Hematopoietic multipotent progenitor cell treated with erythropoietin and hydrocortisone succinate and interleukin-3 and kit ligand, for 4 days (in vitro differentiated cells): ENCODE measurements at places on chromosomes 4 and X.
A peak's percentile ranks its signal among the peaks of the same experiment; 100 is the strongest.

- DNase-seq, result no peak
These were observed 12.6 kb downstream of the NEIL3 start for GRCh38 chr4:177322266-177322665.

DNA sequence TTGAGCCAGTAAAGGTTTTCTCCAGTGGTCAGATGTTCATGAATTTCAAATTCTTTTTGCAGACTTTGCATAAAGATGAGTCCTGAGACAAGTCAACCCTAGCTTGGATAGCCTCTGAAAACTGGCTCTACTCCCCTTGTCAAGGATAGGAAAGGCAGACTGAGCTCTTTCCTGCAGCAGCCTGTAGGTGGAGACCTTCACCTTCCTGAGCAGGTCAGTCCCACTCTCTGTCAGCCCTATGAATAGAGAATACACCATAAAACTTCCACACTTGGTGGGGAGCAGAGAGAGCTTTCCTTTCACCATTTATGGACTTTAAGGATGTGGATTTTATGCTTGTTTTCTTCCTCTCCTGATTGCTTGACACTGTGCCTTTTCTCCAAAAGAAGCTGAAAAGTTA is 41.9 kb downstream of the PCDH19 start:
- peak; percentile 21 for DNase-seq

GRCh38 chr4:113785781-113786180 is 24.2 kb upstream of the CAMK2D start:
- DNase-seq, result no peak

DNA sequence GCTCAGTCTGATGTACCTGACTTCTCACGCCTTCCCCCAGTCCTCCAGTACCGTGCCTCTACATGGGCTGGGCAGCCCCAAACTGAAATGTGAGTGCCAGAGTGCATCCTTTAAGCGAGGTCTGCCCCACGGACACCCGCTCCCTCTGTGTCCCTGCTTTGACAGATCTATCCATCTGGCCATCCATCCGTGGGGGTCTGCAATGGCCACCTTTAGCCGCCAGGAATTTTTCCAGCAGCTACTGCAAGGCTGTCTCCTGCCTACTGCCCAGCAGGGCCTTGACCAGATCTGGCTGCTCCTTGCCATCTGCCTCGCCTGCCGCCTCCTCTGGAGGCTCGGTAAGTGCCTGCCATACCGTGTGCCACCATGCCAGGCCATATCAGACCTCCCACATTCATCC is 827 bp downstream of the PORCN start:
- DNase-seq, result no peak

GRCh38 chrX:70030301-70030767 is 19.4 kb downstream of the AWAT2 start:
- DNase-seq, result peak; percentile 71

DNA sequence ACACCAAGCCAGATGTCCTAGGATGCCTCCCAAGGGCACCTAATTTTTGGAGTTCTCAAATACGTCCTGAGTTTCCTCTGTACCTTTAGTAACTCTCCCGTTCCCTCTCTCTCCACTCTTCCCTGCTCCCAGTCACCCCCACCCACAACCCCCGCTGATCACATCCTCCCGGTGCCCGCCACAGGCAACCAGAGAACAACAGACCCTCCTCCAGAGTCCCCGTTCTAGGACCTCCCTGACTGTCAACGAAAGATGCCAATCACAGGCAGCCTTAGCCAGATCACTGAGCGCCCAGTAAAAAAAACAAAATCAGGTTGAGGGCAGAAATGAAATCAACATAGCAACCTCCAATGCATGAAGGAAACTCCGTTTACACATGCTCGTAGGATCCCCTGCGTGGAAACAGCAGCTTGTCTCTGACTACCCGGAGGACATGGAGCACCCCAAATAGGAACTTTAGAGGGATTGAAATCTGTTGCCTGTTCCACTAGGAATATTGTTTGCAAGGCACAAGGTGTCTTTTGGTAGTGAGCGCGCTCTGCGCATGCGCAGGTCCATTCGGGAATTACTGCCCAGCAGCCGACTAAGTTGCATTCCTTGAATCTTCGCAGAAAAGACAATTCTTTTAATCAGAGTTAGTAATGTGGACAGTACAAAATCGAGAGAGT is at the start of gene GABRB1:
Gene GABRB1 (plus strand): TSS at position 557 of the 668 bp plus-strand sequence.
- peak; percentile 13 for DNase-seq

- no peak for DNase-seq
These were observed 63.2 kb upstream of the FBXW7 start for GRCh38 chr4:152599095-152599494.
